ENCODE measurements at places on chromosomes 12 and 14. TPM values are rescaled to one million over a fixed set of nuclear protein-coding genes. Genes with fewer than 3 reads are reported as not detected.

ART4 gene
- not detected for total RNA-seq

KRT8 gene
- total RNA-seq: 8.3 TPM

BEGAIN gene
- 3.0 TPM for total RNA-seq

SPRING1 gene
- total RNA-seq: 50.8 TPM

ALDH1L2 gene
- 4.2 TPM for total RNA-seq

VDR gene
- total RNA-seq: not detected

DNA sequence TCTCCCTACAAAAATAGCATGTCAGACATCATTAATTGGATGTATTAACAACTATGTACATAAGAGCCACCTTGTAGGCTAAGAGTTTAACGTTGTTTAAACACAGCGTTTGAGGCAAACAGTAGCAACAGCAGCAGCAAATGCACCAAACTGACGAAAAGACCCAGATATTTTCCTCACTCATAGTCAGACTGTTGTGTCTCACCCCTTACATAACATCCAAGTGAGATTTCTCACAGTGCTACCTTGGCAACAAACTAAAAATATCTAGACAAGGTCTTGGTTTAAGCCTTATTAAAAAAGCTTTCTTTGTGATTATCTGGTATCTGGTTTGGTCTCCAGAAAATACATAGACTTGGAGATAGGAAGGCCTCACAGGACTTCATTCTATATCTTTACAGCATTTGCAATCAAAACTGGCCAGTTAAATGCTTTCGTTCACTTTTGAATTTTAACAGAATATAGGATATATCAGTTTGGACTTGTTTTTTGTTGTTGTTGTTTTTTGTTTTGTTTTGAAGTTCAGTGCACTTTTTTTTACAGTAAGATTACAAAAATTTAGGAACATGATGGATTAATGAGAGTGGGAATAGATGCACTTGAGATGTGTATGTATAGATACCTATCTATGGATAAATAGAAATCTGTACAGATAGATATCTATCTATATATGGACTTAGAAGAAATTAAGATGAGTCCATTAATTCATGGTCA is 4.1 kb downstream of the BHLHE41 start:
- no peaks in the 10 kb centered on the region for H3K36me3 ChIP-seq
- H3K4me3 ChIP-seq: peak overlapping the region; percentile 83
- no peak overlapping the region for H3K27ac ChIP-seq
- peaks cover 26% of the 10 kb centered on the region for H3K4me1 ChIP-seq
- peaks cover 81% of the 10 kb centered on the region for H3K27me3 ChIP-seq

DNA sequence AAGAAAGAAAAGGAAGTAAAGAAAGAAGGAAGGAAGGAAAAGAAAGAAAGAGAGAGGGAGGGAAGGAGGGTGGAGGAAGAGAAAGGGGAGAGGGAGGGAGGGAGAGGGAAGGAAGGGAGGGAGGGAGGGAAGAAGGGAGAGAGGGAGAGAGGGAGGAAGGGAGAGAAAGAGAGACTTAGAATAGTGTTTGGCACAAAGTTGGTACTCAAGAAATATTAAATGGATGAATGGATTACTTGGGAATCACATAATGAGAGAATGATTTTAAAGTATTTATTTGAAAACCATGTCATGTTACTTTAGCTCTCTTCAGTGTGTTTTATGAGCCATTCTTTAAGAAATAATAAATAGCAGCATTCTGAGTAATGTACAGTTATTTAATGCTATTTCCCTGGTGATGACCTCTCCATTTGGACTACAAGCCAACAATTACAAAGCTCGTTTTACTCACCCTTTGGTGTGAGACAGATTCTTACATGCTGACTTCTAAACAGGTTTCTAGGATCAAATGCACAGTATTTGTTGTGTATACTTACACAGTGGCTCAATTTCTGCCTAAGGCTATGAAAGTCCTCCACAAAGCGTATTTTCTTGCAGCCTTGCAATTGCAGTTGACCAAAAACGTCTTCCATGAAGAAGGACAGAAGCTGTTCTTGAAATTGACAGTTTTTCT is 861 bp downstream of the IL26 start:
- H3K4me1 ChIP-seq: peaks cover 10% of the 10 kb centered on the region
- H3K4me3 ChIP-seq: no peak overlapping the region
- no peaks in the 10 kb centered on the region for H3K27me3 ChIP-seq
- H3K27ac ChIP-seq: no peak overlapping the region
- no peak for DNase-seq

DNA sequence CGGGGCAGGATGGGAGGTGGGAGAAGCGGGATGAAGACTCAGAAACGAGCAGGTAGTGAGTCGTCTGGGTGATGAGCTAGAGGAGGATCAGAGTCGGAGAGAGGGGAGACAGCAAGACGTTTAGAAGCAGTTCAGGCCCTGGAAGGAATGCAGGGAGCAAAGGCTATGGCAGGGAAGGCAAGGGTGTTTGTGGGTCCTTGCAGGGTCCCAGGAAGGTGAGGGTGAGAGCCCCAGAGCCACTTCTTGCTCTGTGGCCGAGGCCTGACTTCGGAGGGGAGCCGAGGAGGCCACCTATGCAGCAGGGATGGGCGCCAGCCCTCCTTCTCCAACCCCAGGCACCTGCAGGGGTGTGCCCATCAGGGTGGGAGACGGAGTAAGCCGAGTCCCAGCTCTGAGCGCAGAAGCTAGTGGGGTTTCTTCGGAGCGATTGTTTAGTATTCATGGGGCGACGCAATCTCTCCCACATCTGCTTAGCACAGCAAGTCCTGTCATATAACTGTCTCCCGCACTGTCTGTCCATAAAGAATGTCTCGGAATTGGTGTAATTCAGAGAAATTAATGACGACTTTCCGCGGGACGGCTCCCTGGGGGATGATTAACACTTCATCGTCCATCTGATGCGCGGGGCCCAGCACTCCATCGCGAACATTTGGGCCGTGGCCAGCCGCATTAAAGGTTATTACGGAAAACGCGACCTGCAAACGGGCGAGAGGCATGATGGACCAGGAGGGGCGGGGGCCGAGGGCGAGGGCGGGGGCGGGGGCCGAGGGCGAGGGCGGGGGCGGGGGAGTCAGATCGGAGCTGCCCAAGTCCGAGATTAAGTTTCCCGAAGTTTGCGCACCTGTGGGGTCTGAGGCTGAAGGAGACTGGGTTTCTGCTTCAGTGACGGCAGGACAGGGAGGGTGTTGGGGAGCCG is 12.2 kb upstream of the CALCOCO1 start:
- no peak overlapping the region for H3K4me3 ChIP-seq
- H3K27me3 ChIP-seq: no peaks in the 10 kb centered on the region
- DNase-seq: no peak
- H3K4me1 ChIP-seq: peaks cover 12% of the 10 kb centered on the region

GRCh38 chr14:24315807-24316596 is 4.7 kb downstream of the LTB4R start:
- peaks cover 34% of the 10 kb centered on the region for H3K27me3 ChIP-seq
- no peak overlapping the region for H3K27ac ChIP-seq
- H3K4me3 ChIP-seq: no peak overlapping the region
- H3K4me1 ChIP-seq: no peaks in the 10 kb centered on the region
- no peaks in the 10 kb centered on the region for H3K36me3 ChIP-seq

DNA sequence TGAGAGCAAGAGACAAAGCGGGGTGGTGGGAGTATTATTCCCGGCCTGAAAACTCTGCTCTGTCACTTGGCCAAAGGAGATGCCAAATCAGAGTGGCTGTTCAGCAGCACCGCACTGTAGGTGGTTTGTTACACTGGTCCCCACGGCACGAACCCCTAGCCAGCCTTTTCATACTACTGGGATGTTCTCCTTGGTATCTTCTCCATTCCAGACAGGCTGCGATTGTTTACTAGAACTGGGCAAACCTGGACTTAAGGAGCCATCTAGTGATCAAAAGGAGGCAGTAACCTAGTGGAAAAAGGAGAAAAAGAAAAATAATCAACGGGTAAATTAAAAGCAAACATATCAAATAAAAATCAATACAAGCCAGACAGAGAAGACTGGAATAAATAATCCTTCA is 58.9 kb upstream of the TMTC2 start:
- H3K27me3 ChIP-seq: no peaks in the 10 kb centered on the region
- no peaks in the 10 kb centered on the region for H3K4me1 ChIP-seq
- peaks cover 3% of the 10 kb centered on the region for H3K36me3 ChIP-seq
- no peak overlapping the region for H3K27ac ChIP-seq

Data from neural crest cell (in vitro differentiated cells).